ENCODE measurements at places on chromosomes 12 and 14.

DNA sequence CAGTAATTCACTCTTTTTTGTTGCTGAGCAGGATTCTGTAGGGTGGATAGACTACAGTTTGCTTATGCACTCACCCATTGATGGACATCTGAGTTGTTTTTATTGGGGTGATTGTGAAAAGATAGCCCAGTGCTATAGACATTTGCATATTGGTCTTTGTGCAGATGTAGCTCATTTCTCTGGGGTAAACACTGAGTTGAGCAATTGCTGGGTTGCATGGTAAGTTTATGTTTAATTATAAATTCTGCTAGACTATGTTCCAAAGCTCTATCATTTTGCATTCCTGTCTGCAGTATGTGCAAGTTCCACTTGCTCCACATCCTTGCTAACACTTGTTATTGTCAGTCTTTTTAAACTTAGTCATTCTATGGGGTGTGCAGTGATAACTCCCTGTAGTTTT lies 65.4 kb upstream of the RFLNA start:
- no peak for DNase-seq

DNA sequence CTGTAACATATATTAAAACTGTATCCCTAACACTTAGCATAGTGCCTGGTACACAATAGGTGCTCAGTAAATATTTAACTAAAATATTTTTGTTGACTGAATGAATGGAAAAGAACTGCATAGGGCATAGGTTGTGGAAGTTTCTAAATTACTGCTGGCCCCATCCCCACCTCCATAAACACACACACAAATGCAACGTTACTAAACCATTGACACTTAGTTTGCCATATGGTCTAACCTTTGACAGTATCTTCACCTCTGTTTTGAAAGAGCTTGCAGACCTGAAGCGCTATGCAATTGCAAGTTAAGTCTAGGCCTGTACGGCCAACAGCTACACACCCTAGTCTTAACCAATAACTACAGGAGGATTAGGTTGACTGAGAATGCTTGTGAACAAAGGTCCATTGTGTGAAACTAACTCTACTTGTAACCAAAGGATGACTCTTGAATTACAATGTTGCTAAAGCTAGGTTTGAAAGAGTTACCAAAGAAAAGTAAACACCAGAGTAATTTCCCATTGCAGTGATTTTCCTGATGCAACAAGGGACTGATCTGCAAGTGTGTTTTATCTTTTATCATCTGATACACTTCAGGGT lies 924 bp upstream of the MANSC1 start:
- no peak for DNase-seq

GRCh38 chr14:28412077-28412476 lies 354.5 kb upstream of the FOXG1 start:
- DNase-seq, result no peak

GRCh38 chr14:54722791-54723432 lies 156.0 kb downstream of the SAMD4A start:
- no peak for DNase-seq

DNA sequence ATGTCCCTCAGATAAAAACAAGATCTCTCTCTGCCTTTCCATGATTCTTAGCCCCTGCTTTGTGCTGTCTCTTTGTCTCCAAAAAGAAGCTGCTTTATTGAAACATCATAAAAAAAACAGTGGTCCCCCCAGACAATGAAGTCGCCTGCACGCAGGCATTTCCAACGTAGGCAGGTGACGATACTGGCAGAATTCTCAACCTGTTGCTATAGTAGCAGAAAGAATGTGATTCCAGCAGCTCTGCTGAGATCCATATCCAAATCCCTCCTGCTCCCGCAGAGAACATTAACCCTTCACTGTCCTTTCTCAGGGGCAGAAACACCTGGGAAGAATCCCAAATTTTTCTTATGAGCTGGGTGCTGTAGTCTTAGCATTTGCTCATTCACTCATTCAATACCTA lies 84.8 kb downstream of the STON2 start:
- DNase-seq, result no peak

DNA sequence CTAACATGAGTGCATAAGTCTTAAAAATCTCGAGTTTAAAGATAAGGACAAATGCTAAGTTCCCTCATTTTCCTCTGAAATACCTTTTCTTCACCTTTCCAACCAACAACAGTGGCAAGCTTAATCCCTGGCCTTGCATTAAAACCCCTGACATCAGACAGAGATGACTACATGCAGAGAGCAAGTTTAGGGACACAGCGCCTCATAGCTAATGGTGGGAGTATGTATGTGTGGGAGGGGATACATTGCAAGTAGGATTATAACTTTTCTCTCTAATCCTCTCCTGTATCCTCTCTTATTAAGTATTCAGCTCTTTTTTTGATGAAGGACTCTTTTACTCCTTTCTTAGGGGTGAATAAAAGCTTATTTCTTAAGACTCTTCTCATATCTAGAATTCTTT lies 547.1 kb downstream of the CCER1 start:
- no peak for DNase-seq

- DNase-seq, result no peak
Observed at GRCh38 chr14:101426466-101426865, 134.8 kb upstream of the DIO3 start.

- no peak for DNase-seq
Observed at GRCh38 chr12:43728117-43728516, 30.5 kb downstream of the PUS7L start.

GRCh38 chr12:64580681-64581080 lies 29.6 kb upstream of the RASSF3 start:
- no peak for DNase-seq

DNA sequence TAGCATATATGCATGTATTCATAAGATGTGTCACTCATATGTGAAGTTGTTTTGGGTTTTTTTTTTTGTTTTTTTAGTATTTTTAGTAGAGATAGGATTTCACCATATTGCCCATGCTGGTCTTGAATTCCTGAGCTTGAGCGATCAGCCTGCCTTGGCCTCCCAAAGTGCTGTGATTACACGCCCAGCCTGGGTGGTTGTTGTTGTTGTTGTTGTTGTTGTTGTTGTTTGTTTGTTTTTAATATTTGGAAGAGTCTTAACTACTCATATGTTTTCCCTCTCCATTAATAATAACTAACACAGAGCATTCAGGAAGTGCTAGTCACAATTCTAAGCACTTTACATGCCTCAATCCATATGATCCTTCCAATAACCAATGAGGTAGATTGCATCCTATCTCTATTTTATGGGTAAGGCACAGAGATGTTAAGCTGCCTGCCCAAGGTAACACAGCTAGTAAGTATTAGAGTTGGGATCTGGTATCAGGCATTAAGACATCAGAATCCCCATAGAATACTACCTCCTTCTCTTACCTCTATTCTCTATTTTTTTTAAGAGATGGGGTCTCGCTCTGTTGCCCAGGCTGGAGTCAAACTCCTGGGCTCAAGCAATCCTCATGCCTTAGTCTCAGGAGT lies 27.6 kb downstream of the SLC25A21 start:
- DNase-seq, result no peak

GRCh38 chr14:64235652-64236640 lies 58.2 kb downstream of the ESR2 start:
- no peak for DNase-seq

GRCh38 chr14:100568164-100568997 lies 18.8 kb downstream of the BEGAIN start:
- no peak for DNase-seq

- no peak for DNase-seq
Observed at GRCh38 chr12:51406290-51406689, 15.1 kb upstream of the GALNT6 start.

DNA sequence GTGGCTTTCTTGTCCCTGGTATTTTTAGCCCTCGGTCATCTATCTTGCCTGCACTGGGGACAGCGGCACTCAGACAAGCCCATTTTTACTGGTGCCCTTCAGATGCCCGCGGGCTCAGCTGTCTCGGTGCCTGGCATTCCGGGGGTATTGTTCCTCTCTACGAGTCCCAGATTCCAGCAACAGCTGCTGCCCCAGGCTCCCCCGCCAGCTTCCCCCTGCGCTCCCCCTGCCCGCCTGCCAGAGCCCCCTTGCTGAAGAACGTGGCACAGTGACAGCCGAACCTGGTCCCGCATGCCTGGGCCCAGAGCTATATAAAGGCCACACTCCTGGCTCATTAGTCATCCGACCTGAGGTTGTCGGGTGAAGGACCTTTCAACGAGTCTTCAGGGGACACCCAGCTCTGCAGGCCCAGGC lies 10.9 kb upstream of the MYL2 start:
- DNase-seq, result no peak
